Myocyte (in vitro differentiated cells): ENCODE measurements at places on chromosomes 2 and 18.
A peak's percentile ranks its signal among the peaks of the same experiment; 100 is the strongest.

DNA sequence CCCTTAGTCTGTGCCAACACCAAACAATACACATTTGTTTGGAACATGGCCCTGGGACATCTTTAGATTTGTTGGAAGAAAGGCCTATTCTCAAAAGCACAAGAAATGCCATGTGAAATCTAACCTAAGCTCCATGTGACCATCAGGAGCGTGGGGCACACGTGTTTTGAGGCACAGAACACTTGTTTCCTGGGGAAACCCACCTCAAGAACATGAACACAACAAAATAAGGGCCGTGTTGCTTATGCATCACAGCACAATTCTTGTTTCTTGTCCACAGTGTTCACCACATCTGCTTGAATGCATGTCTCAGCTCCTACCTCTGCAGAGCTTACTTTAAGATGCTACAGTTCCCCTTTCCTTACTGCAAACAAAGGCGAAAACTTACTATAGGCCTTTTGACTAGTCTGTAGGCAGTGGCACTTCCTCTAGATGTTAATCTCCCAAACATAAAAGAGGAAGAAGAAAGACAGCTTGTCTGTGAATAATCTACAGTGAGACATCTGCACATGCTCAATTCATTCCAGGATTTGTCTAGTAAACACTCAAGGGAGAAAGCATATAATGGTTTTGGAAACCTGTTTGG is 165.0 kb downstream of the ANKRD44 start:
- DNase-seq = no peak

DNA sequence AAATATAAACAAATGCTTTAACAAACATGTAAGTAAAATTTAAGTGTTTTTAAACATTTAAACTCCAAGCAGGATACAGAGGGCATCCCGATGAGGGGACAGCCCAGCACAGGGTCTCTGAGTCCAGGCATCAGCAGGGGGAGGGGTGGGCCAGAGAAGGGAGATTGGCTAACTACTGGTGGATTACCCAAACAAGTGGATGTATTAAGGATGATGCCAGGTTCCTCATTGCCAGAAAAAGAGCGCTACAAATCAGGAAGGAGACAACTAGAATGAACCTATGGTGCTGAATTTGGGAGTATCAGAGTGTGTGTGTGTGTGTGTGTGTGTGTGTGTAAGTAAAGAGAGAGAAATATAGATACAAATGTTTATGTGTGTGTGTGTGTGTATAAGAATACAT is 162.0 kb upstream of the RMP24 start:
- DNase-seq = no peak

DNA sequence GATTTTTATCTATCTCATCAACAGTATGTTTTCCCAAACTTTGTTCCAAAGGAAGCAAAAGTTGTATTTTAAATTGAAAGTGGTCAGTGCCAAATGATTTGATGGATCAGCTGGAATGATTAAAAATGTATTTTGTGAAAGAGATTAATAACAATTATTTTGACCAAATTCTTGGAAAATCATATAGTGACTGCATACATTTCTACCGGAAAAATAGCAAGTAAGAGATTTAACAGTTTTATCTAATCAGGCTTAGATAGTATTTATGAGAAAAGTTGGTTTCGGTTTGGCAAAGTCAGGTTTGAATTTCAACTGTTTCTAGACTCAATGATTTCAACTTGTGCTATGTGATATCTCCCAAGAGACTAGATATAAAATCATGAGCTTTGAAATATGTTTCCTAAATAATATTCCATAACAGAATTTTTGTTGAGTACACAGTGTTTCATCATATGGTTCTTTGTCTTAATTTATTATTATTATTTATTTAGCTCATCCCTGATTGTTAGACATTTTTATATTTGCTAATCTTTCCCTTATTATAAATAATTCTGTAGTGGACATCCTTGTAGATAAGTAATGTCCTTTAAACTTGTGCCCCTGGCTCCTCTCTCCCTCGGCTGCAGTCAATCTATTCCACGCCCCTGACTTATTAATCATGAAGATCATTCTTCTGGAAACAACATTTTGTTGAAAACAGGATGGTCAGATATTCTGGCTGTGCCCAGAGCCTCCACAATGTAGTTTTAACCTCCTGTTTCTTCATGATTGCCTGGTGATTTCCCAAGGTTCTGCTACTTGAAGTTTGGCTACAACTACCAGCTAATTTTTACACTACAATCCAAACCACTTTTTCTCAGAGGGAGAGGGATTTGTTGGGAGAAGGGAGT is 520.7 kb upstream of the TCF4 start:
- DNase-seq = no peak

GRCh38 chr18:21441670-21442069 is 158.8 kb downstream of the ESCO1 start:
- no peak for DNase-seq

- DNase-seq = peak; percentile 80
Observed at GRCh38 chr2:38076152-38076709, 280 bp upstream of the CYP1B1 start.

DNA sequence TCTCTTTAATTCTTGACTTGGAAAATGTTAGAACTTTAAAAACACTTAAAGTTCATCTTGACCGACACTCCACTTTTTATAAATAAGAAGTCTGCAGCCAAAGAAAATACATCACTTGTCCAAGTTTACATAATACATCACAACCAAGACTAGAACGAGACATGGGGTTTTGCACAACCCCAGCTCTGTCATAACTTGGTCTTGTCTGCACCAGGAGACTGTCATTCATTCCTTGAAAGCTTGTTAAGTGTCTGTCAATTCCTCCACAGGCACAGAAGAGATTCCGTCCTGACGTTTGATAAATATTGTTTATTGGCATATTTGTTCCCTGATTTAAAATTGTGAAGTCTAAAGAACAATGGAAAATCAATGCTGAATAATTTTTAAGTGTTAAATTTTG is 139.5 kb upstream of the SETBP1 start:
- DNase-seq = no peak

DNA sequence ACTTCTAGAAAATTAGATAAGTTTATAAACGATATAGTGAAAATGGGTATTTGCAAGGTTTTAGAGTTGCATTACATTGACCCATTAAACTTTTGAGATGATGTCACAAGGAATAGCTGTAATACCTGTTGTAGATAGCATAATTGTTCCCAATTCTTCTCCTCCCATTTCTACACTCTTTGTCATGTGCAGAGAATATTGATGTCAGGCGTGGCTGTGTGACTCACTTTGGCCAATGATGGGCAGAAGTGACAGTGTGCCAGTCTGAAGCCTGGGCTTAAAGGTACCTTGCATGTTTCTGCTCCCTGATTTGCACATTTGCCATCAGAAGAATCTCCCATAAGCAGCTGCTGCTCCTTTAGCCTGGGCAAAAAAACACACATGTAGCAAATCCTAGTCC is 26.9 kb upstream of the CCBE1 start:
- DNase-seq = peak; percentile 50

GRCh38 chr2:38128653-38129052 is 52.7 kb upstream of the CYP1B1 start:
- DNase-seq = peak; percentile 21

DNA sequence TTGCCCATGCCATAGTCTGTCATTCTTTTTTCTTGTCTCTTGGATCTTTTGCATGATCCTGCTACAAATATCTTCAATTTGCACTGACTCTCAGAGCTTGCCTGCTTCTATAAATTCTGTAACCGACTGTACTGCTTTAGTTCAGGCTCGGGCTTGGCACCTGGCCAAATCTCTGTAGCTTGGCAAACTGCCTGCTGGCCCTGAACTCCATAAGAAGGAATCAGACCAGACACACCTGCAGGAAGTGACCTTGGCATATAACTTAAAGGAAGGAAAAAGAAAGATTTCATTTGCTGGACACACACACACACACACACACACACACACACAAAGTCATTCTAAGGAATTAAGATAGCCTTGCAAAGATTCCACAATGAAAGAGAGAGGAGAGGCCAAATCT is 291.2 kb upstream of the DDX18 start:
- no peak for DNase-seq

GRCh38 chr2:31125918-31126695 is 12.1 kb downstream of the GALNT14 start:
- no peak for DNase-seq

- peak; percentile 39 for DNase-seq
Observed at GRCh38 chr18:57698571-57699276, 77.1 kb upstream of the NARS1 start.

DNA sequence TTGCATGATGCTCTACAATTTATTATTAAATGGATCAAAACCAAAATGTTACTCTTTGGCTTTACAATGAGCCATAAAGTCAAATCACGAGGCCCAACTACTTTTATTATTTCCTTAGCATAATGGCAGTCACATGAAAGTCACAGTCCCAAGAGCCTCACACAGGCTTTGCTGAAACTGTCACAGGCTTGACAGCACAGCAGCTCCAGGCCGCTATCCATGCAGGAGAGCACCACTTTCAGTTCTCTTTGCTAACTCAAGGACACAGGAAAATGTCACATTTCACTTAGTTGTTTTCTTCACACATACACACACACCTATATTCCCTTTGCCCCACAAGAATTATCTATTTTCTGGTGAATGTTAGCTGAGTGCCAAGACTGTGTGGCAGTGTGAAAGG is 11.1 kb upstream of the MSGN1 start:
- DNase-seq = peak; percentile 21

DNA sequence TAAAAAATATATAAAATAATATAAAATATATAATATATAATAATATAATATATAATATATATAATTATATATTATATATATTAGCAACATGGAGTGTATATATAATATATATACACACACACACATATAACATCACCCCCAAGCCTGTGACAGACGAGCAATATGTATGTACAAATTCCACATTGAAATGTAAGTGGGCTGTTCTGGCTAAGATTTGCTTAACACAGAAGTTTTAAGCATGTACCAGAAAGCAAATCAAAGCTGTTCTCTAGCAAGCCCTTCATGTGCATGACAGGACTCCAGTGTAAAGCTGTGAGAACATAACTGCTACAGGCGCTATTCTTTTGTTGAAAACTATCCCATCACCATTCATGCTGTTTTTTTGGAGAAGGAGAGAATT is 261.7 kb upstream of the TNP1 start:
- DNase-seq = no peak

DNA sequence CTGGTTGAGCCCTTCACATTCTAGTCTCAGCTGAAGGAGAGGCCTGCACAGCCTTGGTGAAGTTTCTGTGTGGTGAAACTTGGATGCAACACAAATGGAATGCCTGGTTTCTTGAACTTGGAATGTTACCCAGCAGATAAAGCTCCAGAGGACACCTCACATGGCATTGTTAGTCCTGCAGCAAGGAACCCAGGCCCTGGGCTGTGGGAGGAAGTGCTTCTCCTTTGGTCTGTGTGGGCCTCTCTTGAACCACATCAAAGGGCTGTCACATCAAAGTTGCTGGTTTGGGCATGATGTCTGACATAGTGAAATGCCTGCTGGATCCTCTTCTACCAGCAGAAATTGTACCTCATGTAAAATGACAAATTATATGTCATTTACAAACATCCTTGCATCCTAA is 198.5 kb downstream of the FHOD3 start:
- peak; percentile 31 for DNase-seq
